NCI-H446 treated with DMSO at 0.1 percent for 48 hours (cell line): ENCODE measurements at places on chromosomes 7 and 10.
A peak's percentile ranks its signal among the peaks of the same experiment; 100 is the strongest.

- no peak for DNase-seq
Measured at GRCh38 chr10:89814278-89814677, 112.9 kb downstream of the KIF20B start.

GRCh38 chr10:119333146-119333792, 125.9 kb downstream of the GRK5 start:
- no peak for DNase-seq

GRCh38 chr7:28570970-28571288, 158.6 kb downstream of the CREB5 start:
- DNase-seq, result no peak

DNA sequence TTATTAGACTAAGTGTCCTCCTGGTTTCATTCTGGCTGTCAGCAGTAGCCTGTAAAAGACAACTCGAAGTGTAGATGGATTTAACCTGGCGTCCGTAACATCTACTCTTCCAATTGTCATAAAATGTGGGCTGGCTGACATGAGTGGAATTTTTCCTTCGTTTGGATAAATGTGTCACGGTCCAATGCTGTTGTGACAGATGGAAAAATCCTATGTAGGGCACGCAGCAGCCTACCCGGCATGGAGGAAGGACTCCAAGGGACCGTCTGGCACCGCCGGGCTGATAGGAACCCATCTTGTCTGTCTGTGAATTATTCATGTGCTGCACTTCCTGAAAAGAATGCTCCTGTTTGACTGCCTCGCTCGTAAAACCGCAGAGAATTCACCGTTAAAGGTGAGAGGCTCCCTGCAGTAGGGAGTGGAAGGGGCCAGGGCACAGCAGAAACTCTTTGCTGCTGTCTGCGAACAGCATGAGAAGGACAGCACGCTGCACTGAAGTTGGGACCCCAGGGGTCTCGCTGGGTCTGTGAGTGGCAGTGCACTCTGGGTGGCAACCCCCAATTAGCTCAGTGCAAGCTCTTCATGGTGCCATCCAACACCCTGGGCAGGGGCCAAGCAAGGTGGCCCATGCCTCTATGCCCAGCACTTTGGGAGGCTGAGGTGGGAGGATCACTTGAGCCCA, 1.6 kb upstream of the ORAI2 start:
- DNase-seq, result peak; percentile 2

- DNase-seq, result no peak
Measured at GRCh38 chr7:64102656-64103400, 57.6 kb downstream of the ZNF727 start.

- no peak for DNase-seq
Measured at GRCh38 chr10:78528749-78529204, 495.1 kb downstream of the RPS24 start.

DNA sequence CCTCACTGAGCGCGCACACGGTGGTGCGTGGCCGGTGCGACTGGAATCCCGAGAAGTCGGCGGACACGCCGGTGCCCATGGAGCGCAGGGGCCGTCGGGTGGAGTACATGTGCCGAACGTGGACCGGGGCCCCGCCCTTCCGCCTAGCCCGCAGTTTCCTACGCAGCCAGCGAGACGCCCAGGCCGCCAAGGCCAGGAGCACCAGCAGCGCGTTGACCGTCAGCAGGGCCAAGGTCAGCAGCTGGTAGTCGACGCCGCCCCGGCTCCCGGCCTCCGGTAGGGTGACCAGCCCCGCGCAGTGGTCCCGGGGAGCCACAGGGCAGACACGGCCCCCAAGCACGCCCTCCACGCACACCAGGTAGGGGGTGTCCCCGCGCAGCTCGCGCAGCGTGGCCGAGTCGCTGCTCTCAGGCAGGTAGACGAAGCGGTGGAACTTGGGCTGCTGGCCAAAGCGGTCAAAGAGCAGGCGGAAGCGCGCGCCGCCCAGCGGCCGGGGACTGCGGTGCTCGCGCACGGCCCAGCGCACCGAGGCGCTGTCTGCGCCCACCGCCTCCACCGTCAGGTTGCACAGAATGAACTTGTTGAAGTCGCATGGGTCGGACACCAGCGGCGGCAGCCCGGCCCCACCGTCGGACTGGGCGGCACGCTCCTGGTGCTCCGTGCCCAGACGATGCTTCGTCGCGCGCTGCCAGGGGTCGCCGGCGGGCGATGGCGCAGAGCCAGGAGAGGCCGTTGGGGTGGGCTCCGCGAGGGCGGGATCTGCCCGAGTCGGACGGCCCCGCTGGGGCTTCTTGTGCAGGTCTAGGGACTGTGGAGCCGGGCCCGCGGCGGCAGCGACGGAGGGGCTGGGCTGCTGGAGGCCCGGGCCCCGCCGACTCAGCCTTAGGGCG, 2.2 kb downstream of the TRIL start:
- DNase-seq, result no peak

- DNase-seq, result no peak
Measured at GRCh38 chr7:138838166-138838565, 40.2 kb upstream of the ATP6V0A4 start.

DNA sequence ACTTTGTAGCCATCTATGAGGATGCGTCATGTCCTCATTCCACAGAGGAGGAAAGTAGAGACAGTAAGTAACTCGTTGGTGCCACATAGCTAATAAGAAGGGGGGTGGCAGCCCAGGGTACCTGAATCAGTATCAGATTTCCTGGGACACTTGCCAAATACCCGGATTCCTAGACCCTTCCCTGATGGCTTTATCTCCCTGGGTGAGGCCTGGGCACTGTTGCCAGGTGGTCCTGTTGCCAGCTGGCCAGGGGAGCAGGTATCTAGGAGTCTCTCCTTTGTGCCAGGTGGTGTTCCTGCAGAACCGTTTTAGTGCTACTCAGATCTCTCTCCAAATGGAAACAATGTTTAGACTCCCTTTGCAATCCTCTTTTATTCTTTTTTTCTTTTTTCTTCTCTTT, 12.7 kb downstream of the SLC29A3 start:
- DNase-seq, result no peak

GRCh38 chr10:82925547-82925946, 1050.6 kb downstream of the NRG3 start:
- no peak for DNase-seq

DNA sequence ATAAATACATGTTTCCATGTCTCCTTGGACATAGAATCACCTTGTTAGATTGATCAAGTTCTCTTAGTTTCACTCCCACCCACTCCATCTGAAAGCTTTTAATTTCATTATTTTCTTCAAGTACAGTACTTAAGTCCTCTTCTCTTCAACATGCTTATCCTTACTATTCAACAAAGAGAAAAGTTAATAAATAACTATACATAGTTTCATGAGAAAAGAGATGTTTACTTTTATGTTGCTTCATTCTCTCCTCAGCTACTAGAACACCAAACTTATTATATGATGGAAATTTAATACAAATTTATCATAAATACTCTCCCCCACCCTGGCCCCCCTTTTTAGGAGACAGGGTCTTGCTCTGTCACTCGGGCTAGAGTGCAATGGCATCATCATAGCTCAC, 33.5 kb downstream of the ASZ1 start:
- no peak for DNase-seq

DNA sequence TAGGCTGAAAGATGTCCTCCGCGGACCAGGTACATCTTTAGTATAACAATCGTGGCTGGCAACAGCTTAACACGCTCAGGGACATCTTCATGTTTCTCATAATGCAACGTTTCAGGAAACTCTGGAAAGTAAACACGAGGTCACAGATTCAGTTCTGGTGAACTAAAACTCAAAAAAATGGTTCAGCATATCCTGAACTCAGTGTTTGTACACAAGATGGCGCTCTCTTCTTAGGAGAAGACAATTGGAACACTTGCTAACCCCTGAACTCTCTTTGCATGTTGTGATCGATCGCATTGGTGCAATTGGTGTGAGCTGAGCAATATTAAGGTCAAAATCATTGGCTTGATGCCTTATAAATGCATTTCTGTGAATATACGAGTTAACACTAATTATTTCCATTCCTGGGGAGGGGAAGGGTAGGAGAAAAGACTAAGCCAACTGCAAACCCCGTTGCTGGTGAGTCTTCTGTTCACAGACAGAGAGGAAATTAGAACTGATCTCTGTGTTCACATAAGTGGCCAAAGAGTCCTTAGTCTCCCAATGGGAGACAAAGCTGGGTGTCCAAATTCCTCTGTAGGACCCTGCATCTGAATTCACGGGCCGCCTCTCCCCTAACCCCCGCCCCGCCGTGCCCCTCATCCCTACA, 52.6 kb upstream of the FAM180A start:
- DNase-seq, result peak; percentile 46

GRCh38 chr7:74275401-74275881, 13.8 kb upstream of the CLIP2 start:
- DNase-seq, result no peak

GRCh38 chr7:28102797-28103196, 77.8 kb downstream of the JAZF1 start:
- DNase-seq, result no peak

- no peak for DNase-seq
Measured at GRCh38 chr7:116990056-116990455, 36.8 kb downstream of the ST7 start.

- no peak for DNase-seq
Measured at GRCh38 chr10:29276251-29276850, 12.5 kb upstream of the LYZL1 start.

DNA sequence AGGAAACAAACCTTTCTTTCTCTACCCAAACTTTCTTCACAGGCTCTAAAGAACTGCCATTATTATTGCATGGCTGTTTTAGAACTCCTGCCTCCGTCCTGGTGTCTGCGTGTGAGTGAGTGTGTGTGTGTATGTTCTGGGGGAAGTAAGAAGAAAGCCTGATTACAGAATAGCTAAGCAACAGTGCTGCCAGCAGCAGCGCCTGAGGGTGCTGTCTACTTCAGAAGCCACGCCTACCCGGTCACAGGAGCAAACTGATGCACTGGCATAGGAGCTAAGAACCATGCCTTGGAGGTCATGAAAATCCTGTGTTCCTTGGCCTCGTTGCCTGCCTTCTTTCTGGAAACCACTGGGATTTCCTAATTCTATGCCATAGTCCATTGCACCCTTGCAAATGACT, 25.2 kb downstream of the LIPK start:
- no peak for DNase-seq

GRCh38 chr10:123995461-123996131, 97.8 kb downstream of the CHST15 start:
- no peak for DNase-seq

- no peak for DNase-seq
Measured at GRCh38 chr10:19532411-19532810, 283.8 kb upstream of the PLXDC2 start.

GRCh38 chr7:37686556-37687345, 3.2 kb downstream of the GPR141 start:
- DNase-seq, result no peak

DNA sequence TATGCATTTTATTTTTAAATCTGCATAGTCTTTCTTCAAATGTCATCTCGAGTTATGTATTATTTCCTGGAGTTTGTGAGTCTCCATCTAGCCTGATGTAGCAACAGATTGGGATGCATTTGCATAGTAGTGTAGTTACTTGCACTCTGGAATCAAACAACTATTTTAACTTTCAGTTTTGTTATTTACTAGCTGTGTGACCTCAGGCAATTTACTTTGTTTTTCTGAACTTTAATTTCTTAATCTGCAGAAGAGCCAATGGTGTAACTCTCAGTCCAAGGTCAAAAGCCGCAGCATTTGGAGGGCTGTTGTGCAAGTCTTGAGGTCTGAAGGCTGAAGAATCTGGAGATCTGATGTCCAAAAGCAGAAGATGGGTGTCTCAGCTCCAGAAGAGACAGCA, 175.8 kb upstream of the SORCS1 start:
- no peak for DNase-seq

DNA sequence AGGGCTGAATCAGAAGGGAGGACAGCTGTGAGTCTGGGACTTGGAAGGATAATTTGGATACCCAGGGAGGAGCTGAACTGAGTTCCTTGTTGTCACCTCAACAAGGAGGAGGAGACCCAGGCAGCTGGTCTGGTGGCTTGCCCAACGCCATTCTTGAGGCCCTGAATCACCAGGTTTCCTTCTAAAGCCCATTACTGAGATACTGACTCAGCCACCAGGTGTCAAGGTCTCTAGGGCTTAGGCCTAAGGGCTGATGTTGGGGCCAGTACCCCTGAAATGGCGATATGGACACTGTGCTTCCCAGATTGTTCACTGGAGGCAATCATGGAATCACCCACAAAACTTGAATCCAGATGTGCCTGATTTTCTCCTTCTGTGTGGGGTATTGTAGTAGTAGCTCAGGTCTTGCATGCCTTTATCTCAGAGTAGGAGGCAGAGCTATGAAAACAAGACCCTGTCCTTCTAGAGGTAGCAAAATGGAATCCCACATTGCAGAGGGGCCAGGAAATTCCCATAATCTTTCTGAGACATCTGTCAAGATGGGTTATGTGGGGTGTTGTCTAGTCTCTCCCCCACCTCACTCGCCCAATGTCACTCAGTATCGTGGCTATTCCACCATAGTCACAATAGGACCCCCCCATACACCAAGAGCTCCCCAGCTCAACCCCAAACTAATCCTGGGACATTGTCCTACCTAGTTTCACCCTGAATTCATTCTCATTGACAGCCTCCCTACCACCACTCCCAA, 1.8 kb upstream of the ATG9B start:
- DNase-seq, result no peak

- no peak for DNase-seq
Measured at GRCh38 chr10:83333566-83333965, 805.7 kb upstream of the GHITM start.

- DNase-seq, result no peak
Measured at GRCh38 chr10:78462176-78462575, 428.5 kb downstream of the RPS24 start.

DNA sequence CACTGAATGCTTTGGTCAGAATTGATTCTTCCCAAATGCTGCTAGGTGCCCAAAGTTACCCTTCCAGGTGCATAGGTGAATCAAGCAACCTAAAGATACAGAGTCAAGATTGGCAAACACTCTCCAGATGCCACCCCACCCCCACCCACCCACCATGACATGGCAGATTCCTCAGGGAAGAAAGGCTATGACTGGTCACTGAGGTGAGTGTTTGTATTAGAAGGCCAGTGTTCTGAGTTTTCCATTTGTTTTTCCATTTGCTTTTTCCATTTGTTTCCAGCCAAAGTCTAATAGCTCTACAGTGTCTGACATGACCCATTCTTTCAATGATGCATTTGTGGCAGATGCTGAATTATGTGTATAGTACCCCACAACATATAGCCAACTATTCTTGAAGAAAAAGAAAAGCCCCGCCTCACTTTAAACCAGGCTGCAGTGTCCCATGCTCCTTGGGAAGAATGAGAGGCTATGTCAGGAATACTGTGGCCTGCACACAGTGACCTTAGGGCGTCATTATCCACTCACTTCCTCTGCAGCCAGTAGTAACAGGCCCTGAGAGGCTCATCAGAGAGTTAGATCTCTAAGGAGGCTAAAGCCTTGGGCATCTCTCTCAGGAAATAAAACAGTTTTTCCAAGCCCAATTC, 16.1 kb upstream of the HIBADH start:
- no peak for DNase-seq

GRCh38 chr10:1646332-1646731, 91.0 kb downstream of the ADARB2 start:
- no peak for DNase-seq

- no peak for DNase-seq
Measured at GRCh38 chr7:142185801-142186200, 72.1 kb downstream of the PRSS58 start.

DNA sequence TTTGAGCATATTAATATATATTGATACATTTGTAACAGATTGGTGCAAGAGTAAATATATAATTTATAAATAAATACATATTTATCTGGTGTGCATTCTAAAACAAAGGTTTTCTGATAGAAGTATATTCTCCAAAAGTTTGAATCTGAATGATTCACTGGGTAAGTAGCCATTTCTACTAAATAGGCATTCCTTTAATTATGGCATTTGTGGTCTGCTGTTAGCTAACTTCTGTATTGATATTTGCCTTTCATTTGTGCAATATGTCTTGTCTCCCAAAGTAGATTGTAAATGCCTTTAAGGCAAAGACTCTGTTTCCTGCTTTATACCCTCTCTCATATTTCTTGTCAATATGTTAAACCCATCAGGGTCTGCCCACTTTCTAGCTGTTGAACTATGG, 11.1 kb upstream of the ARID5B start:
- no peak for DNase-seq
